NCI-H524 (cell line): ENCODE measurements at places on chromosomes 2 and 18.
A peak's percentile ranks its signal among the peaks of the same experiment; 100 is the strongest.

- DNase-seq: no peak
Measured at GRCh38 chr18:37306432-37306831, 259.2 kb downstream of the CELF4 start.

GRCh38 chr2:133760376-133760775 is 192.1 kb upstream of the NCKAP5 start:
- no peak for DNase-seq

- DNase-seq: no peak
Measured at GRCh38 chr2:10297959-10298531, 4.7 kb upstream of the HPCAL1 start.

DNA sequence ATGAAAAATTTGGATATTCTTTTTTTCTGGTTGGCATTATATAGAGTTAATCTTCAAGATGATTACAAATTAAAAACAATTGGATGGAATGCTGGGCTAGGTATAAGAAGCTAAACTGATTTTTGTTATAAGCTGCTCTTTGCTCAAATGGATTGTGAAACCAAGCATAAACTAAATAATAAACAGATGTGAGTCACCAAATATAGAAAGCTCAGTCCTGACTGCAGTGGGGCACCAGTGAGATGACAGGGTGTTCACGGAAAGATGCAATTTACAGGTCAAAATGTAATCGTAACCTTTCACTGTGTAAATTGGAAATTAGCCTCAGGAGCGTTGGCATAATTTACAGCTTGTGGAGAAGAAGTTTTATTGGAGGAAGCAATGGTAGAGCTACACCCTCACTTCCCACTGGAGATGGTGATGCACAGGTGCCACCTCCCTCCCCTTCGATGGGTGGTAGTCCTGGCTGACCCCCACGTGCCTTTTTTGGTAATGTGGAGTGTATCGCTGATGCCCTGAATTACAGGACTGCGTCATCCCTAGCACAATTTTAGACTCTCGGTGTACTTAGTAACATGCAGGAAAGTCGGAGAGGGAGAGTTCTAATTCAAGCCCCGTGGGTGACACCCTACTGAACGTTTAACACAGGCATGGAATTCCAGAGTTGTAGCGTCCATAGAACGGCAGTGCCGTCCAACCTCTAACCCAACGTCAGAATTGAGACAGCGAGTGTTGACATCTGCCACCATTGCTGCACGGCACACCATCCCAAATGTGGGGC is 73.9 kb upstream of the NFATC1 start:
- no peak for DNase-seq

DNA sequence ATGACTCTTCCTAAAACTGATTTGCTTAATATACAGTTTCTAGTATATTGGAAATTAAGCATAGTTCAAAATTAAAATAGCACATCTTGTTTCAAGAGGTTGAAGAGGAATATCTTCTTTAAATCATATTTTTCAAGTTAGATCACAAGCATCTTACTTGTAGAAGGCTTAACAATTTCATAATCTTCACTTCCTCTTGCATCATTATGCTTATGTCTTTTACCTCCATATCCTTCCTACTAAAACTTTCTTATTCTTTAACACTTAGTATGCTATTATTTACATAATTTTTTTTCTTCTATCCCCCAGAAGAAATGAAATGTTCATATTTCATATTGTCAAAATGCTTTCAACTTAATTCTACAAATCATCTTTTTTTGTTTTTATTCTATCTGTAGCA is 1354.9 kb upstream of the TMEFF2 start:
- DNase-seq: no peak

DNA sequence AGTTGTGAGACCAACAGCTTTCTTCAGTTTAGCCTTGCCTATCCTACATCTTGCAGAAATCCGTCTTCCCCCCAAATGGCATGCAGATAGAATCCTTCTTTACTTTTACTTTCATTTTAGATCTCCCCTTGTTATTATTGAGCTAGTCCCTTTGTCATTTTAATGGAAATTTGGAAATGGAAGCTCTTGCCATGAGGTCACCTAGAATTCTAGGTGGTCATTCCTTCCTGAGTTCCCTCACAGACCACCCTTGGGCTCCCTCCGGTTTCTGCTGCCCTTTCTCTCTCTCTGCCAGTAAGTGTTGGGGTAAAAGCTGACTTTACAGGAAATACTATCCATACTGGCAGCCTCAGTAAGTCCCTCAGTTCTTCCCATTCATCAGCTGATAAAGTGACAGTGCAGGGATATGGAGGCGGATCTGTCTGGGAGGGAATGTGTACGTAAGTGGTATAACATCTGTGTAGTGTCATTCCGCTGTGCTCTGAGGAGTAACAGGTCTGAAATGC is 30.2 kb downstream of the ARHGAP25 start:
- no peak for DNase-seq

GRCh38 chr2:236180831-236181453 is 12.8 kb upstream of the GBX2 start:
- DNase-seq: no peak

DNA sequence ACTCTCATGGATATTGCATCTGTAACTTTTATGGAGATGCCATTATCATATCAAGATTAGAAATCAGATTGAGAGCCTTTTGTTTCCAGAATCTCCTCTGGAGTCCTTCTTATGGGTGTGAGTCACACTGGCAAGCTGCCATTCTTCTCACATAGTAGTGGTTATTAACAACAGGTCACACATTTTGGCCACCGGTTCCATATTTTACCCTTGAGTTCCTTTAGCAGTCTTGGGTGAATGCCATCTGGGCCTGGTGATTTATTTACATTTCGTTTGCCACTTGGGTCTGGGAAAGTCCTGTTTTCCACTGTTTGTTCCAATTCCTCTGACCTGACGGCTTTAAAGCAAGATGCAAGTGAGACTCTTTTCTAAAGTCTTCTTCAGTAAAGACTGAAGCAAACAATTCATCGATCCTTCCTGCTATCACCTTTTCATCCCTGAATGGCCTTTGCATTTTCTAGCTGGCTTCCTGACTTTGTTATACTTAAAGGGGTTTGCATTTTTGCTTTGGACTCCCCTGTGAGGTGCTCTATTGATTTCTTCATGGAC is 80.5 kb upstream of the CAVIN2 start:
- no peak for DNase-seq

DNA sequence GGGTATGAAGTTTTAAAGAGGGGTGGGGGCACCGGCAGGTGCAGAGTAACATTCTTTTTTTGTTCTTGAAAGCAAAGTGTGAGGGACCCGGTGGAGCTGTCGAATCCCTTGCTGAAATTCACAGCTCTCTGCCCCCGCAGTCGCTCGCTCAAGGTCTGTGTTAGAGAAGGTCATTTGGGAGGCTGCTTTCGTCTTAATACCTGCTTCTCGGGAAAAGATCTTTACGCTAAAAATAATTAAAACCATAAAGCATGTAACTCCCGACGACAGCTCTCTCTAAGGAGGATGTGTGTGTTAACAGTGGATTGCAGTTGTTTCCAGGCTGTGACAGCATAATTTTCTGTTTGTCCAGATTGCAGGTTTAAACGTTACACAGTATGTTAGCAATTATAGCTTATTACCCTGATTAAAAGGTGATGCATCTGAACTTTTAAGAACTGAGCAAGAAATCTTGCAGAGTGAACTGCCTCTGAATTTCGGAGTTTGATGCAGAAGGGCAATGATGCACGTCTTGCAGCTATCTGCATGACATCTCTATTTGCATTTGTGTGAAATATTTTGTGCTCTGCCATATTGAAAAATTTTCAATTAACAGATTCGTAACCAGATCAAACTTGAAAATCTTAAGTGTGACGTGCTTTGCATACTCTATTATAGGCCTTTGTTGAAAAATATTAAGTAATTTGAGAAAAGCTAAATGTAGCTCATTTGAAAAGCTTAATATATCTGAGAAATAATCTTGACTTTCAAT is 954 bp downstream of the RAPGEF4 start:
- no peak for DNase-seq

DNA sequence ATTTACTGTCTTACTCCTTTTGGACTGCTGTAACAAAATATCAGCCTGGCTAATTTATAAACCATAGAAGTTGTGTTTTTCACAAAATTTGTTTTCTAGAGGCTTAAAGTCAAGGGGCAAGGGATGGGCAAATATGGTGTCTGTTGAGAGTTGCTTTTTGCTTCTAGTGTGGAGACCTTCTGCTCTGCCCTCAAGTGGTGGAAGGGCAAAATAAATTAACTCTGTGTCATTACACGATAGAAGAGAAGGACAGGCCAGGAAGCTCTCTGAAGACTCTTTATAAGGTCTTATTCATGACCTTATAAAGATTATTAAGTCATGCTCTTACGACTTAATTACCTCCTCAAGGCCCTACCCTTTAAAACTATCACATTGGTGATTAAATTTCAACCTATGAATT is 181.2 kb upstream of the LRATD1 start:
- no peak for DNase-seq

DNA sequence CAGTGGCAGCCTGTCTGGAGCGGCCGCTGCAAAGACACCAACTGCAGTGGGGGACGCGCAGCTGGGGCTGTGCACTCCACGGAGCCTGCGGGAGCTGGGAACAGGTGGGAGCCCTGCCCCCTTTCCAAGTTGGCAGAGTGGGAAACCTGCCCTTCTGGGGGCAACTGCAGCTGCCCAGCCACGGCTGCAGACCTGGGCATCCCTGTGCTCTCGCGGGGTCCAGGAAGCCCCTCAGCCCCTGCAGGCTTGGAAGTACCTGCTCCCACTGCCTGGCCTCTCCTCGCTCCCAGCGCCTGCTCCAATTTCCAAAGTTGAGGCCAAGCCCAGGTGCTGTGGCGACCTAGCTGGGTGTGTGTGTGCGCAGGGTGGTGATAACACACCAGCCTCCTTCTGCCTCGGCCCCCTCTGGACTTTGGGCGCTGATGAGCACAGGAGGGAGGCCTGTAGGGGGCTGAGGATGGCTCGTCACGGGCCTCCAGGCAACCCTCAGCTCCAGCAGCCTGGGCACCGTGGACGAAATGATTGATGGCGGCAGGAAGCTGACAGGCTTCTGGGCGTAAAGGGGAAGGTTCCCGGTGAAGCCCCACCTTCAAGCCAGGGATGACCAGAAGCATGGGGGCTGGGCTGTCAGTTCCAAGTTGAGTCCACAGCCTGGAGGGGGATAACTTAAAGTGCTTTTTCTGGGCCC is 76.9 kb downstream of the PTPN4 start:
- DNase-seq: no peak

GRCh38 chr2:102140377-102140776 is 2.2 kb upstream of the IL1R1 start:
- no peak for DNase-seq

- DNase-seq: peak; percentile 7
Measured at GRCh38 chr2:19256121-19256601, 102.3 kb downstream of the OSR1 start.

- DNase-seq: peak; percentile 11
Measured at GRCh38 chr2:54680397-54681041, 42.9 kb upstream of the EML6 start.
